Right ventricle myocardium inferior (tissue), 1 donor: ENCODE measurements at places on chromosomes 5 and 9. TPM values are rescaled to one million over a fixed set of nuclear protein-coding genes. Genes with fewer than 3 reads are reported as not detected.

Gene ZSWIM6
- total RNA-seq = 8.1 TPM

Gene PCDHA9
- not detected for total RNA-seq

Gene PCBD2
- total RNA-seq = 24.7 TPM

Gene QRFP
- not detected for total RNA-seq

Gene MARVELD2
- total RNA-seq = 1.5 TPM

Gene PLPP1
- total RNA-seq = 74.1 TPM

Gene EGFLAM
- total RNA-seq = 8.8 TPM

Gene GPR151
- not detected for total RNA-seq

Gene OTP
- total RNA-seq = not detected

Gene CACNA1B
- 0.41 TPM for total RNA-seq

Gene SCGB3A1
- total RNA-seq = not detected

Gene C8G
- total RNA-seq = 1.3 TPM
